ENCODE measurements at places on chromosomes 6 and 20. TPM values are rescaled to one million over a fixed set of nuclear protein-coding genes. Genes with fewer than 3 reads are reported as not detected.

Gene TBX18
- polyA plus RNA-seq = 29.8 TPM

DNA sequence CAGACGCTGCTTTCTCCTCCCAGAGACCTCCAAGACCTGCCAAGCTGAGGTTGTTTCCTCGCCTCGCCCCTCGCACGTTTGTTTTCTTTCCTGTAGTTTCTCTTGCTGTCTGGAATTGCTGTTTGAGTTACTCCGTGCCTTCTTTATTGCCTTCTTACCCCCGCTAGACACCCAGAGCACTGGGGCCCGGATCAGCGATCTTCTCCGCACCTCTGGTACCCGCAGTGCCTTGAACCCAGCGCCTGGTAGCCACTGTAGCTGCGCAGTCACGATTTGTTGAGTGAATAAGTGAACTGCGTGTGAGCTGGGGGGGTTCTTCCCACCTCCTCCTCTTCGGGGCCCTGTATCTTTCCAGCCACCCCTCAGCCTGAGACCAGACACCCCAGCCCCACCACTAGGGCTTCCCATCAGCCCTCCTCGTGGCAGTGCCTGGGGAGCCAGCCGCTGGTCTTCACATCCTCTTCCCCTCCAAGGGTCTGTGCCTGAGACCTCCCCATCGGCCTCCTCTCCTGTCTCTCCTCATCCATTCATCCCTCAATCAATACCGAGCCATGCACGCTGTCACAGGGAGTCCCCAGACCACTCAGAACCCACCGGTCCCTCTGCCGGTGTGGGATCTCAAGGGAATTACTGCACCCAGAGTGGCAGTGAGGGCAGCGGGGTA, 849 bp upstream of the BMP7 start:
- H3K4me1 ChIP-seq = peaks cover 15% of the 10 kb centered on the region
- H3K27ac ChIP-seq = no peak overlapping the region
- peaks cover 8% of the 10 kb centered on the region for H3K27me3 ChIP-seq
- H3K4me3 ChIP-seq = no peak overlapping the region
- DNase-seq = no peak
- H3K36me3 ChIP-seq = no peaks in the 10 kb centered on the region

- no peaks in the 10 kb centered on the region for H3K27me3 ChIP-seq
- no peaks in the 10 kb centered on the region for H3K4me1 ChIP-seq
- no peak for DNase-seq
- H3K36me3 ChIP-seq = no peaks in the 10 kb centered on the region
These were observed 162.4 kb downstream of the ID4 start for GRCh38 chr6:19999319-20000191.

DNA sequence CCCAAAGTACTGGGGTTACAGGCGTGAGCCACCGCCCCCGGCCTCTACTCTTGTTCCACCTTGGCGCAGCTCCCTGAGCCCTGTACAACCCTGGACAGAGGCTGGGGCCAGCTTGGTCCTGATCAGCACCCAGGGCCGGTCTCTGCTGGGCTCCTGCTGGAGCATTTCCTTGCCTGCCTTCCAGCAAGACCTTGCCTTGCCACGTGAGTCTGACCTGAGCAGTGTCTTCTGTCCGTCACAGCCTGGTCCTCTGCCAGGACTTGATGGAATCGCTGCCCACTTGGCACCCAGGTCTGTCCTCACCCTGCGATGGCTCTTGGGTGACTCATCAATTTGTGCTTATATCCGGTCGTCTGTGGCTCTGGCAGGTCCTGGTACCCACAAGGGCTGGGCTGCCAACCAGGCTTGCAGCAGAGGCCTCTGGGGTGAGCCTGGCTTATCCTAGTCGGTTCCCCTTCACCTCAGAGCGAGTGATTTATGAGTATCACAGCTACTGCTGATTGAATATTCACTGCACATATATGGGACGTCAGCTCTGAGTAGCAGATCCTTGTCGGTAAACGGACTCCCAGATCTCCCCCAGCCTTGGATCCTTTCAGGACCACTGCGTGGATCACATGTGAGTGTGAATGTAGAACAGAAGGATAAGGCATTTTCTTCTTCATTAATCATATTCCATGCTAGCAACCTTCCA, 10.1 kb upstream of the SULF2 start:
- no peak for DNase-seq
- H3K4me3 ChIP-seq = no peak overlapping the region
- no peaks in the 10 kb centered on the region for H3K4me1 ChIP-seq
- no peaks in the 10 kb centered on the region for H3K36me3 ChIP-seq
- no peaks in the 10 kb centered on the region for H3K27me3 ChIP-seq

DNA sequence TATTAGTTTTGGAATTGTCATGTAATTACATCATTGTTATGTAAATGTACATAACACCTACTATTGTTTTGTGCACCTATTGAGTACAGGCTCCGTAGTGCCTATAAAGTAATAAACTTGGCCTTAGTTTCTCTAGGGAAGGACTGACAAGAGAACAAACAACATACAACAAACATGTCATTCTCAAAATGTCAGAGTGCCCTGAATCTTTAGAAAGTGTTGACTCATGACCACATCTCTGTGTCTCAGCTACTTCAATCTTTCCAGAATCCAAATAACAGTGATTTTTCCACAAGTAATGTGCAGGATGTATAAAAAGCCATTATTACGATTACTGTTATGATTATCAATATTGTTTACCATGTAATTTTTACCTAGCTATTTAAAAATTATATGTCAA, 17.2 kb downstream of the LAMP5 start:
- H3K36me3 ChIP-seq = peaks cover 7% of the 10 kb centered on the region
- peak overlapping the region; percentile 97 for H3K27ac ChIP-seq
- no peak overlapping the region for H3K4me3 ChIP-seq
- DNase-seq = no peak
- H3K4me1 ChIP-seq = peaks cover 28% of the 10 kb centered on the region
- H3K27me3 ChIP-seq = no peaks in the 10 kb centered on the region

GRCh38 chr6:12804952-12805645, 88.5 kb downstream of the PHACTR1 start:
- no peak overlapping the region for H3K4me3 ChIP-seq
- no peak for DNase-seq
- H3K4me1 ChIP-seq = no peaks in the 10 kb centered on the region
- no peaks in the 10 kb centered on the region for H3K27me3 ChIP-seq
- no peaks in the 10 kb centered on the region for H3K36me3 ChIP-seq
